ENCODE measurements at places on chromosomes 5 and 9. TPM values are rescaled to one million over a fixed set of nuclear protein-coding genes. Genes with fewer than 3 reads are reported as not detected.

- DNase-seq = no peak
Observed at GRCh38 chr5:79285833-79286232, 49.9 kb downstream of the JMY start.

- DNase-seq = no peak
Observed at GRCh38 chr5:158877124-158877581, 222.6 kb downstream of the EBF1 start.

DNA sequence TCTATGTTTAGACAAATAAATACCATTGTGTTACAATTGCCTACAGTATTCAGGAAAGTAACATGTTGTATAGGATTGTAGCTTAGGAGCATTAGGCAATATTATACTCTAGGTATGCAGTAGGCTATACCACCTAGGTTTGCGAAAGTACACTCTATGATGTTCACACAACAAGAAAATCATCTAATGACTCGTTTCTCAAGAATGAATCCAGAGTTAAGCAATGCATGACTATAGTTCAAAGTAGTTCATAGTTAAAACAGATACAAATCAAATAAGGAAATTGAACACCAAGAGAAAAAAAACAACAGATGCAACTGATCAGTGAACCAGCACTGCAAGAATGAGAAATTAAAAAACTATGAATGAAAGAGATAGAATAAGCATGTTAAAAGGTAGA is 27.6 kb upstream of the ABLIM3 start:
- no peak for DNase-seq

GRCh38 chr5:15354021-15354420 is 146.0 kb upstream of the FBXL7 start:
- no peak for DNase-seq

The MEIKIN gene
- not detected for polyA plus RNA-seq

DNA sequence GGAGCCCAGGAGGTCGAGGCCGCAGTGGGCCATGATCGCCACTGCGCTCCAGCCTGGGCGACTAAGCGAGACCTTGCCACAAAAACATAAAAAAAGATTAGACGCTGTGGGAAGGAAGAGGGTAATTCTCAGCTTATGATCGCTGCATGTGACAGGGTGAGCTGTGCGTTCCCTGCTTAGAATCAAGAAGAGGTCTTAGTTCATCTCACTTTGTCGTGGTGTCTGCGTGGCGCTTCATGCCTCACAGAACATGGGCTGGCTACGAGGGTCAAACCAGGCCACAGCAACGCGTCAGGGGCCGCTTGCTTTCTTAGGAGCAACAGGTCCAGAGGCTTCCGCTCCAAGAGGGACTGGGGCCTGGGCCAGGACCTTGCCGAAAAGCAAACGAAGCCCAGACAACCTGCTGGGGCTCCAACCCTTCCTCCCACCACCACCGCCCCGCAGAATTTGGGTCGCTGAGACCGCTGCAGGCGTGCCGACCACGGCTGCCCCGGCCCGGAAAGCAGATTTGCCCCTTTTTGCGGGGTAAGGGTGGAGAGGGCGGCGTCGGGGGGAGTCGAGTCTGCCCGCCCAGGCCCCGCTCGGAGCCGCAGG is 10.0 kb upstream of the GRIN1 start:
- peak; percentile 40 for DNase-seq

- no peak for DNase-seq
Observed at GRCh38 chr9:6215562-6215961, at the start of gene IL33. TSS of gene IL33 (plus strand) at chr9:6215807. CDS start at chr9:6241695, 25,888 bp downstream.

The WNT8A gene
- not detected for polyA plus RNA-seq

DNA sequence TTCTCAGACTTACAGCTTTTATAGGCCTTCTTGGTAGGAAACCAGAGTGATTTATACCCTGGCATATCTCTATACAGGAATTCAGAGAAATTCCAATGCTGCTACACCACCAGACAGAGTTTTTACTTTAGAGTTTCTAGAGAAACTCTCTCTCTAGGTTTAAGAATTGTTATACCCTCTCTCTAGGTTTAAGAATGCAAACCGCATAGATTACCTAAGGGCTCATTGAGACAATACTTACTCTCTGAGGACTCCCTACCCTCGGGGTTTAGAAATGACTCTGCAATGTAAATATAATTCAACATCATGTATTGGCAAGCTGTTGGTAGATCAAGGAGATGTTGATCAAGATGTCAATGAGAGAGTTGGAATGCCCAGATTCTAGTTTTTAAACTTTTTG is 15.3 kb upstream of the ELAVL2 start:
- DNase-seq = no peak

- no peak for DNase-seq
Observed at GRCh38 chr5:154309805-154310204, 119.3 kb downstream of the GALNT10 start.

The FOXI1 gene
- polyA plus RNA-seq = 0.38 TPM

GRCh38 chr9:8802242-8802641 is 1002.7 kb upstream of the DMAC1 start:
- DNase-seq = no peak

GRCh38 chr9:106860721-106861639 is 2.0 kb upstream of the ZNF462 start:
- peak; percentile 36 for DNase-seq

- no peak for DNase-seq
Observed at GRCh38 chr5:170920196-170920595, 58.4 kb downstream of the RANBP17 start.

DNA sequence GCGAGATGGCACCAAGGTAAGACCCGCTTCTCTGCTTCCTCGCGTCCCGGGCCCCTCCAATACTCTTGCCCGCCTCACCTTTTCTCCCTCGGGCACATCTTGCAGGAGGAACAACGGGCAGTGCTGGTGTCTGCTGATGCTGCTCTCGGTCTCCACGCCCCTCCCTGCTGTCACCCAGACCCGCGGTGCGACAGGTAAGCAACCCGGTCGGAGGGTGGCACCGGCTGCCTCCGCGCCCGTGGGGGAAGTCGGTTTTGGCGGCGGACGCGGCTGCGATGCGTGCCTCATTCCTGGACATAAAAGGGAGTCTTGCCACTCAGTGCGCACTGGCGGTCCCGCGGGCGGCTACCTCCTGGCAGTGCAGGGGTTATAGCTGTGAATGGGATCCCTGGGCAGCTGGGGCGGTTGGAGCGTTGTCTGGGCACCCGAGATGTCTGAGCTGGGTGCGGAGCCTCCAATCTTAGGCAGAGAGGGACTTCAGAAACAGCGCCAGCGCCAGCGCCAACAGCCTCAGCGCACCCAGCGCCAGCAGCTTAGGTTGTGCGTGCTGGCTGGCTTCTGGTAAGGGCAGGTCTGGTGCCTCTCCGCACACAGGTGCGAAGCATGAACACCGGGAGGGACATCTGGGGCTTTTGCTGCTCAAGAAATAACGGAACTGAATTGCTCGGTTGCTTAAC is 488 bp downstream of the COL15A1 start:
- DNase-seq = peak; percentile 27

DNA sequence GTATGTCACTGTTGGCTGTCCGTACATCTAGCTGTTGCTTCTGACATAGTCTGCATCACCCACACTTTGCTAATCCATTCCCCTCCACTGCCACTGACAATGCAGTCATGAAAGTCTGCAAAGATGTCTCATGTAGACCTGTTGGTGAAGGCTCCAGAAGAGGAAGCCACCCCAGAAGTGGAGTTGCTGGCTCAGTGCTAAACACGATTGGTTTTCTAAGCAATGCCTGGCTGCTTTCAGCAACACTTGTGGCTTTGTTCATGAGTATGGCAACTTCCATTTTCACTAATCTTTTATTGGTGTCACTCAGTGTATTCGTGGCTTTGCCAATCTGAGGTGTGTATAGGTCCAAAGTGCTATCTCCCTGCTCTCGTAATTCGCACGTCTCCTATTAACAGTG is 288.1 kb downstream of the GADD45G start:
- DNase-seq = no peak

DNA sequence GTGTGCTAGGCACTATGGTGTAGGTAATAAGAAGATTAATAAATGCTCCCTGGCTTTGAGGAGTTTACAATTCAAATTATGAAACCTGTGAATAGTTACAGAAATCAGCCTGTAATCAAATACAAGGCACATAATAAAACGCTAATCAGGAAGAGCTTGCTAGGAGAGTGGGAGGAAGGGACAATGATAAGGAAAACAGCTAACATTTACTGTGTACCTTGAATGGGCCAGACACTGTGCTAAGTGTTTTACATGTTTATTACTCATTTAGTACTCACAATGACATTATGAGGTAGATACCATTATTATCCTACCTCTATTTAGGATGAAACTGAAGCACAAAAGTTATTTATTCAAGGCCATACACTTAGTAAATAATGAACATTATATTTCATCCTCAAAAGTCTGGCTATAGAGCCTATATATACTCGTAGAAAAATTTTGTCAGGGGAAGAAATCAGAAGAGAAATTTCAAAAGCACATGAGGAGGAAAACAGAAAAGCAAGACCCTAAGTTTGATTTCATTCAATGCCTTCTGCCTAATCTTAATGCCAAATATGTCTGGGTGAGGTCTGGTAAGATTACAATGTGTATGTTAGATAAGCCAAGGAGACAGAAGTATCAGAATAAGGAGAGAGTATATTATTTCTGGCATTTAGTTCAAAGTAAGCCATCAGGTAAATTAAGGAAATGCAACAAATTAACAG is 35.9 kb downstream of the AFF4 start:
- DNase-seq = no peak

DNA sequence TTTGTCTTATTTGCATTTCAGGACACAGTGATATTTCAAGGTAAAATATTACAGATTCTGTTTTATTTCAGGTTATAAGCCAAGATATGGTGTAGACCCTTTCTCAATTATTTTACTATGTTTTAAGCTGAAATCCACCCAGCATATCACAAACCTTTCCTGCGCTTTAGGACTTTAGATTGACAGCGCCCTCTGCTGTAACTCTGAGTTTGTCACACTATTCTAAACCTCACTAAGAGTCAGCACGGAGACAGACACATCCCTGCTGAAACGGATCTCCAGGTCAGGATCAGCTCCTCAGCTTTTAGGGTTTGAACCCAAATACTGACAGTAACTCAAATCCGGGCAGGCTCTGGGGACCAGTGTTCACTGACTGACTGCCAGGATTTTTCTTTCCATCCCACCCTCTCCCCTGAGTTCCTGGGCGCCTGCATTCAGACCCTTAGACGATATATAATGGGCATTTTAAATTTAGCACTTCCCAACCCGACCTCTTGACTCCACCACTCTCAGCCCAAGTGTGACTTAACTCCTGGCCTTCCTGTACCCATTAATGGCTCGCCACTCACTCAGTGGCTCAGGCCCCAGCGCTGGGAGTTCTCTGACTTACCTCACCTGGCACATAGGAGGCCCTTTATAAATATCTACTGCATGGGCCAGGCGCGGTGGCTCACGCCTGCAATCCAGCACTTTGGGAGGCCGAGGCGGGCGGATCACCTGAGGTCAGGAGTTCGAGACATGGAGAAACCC is 33.5 kb downstream of the TLX3 start:
- no peak for DNase-seq

DNA sequence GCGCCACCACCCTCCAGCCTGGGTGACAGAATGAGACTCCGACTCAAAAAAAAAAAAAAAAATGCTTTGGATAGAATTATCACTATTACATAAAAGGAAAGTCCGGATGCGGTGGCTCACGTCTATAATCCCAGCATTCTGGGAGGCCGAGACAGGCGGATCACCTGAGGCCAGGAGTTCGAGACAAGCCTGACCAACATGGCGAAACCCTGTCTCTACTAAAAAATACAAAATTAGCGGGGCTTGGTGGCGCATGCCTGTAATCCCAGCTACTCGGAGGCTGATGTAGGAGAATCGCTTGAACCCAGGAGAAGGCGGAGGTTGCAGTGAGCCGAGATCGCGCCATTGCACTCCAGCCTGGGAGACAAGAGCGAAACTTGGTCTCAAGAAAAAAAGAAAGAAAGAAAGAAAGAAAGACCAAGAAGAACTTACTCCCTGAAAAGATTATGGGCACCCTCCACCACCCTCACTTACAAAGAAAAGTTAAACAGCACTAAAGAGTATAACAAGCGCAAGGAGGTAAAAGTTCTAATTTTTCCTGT is 17.8 kb downstream of the CDKN2A start:
- DNase-seq = no peak

The SNX30 gene
- polyA plus RNA-seq = 2.1 TPM

The PFN3 gene
- polyA plus RNA-seq = not detected
